CD4-positive, alpha-beta T cell treated with Interleukin-4 for 4 hours (primary cell): ENCODE measurements at places on chromosomes 7 and 10.
A peak's percentile ranks its signal among the peaks of the same experiment; 100 is the strongest.

- DNase-seq = peak; percentile 55
These were observed 256.9 kb upstream of the NFE2L3 start for GRCh38 chr7:25894902-25895791.

DNA sequence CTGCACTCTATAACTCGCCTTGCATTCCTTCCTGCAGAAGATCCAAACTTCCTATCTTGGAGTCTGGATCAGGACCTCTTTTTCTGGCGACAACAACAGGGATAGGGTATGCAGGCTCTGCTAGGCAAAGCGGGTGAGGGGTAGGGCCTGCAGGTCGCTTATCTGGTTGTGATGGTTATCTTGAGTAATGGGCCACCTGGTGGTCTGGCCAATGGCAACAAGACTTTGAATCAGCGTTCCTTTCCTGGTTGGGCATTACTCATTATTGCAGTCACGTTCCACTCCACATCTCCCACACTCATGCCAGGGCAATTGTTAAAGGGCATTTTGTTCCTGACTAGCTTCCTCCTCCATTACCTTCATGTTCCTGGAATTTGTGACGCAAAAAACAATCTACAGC lies 48.4 kb upstream of the PLXDC2 start:
- DNase-seq = no peak

- no peak for DNase-seq
These were observed 5.4 kb downstream of the RAB11FIP2 start for GRCh38 chr10:118041316-118041715.

- DNase-seq = no peak
These were observed 443.2 kb downstream of the RPS24 start for GRCh38 chr10:78476844-78477243.

DNA sequence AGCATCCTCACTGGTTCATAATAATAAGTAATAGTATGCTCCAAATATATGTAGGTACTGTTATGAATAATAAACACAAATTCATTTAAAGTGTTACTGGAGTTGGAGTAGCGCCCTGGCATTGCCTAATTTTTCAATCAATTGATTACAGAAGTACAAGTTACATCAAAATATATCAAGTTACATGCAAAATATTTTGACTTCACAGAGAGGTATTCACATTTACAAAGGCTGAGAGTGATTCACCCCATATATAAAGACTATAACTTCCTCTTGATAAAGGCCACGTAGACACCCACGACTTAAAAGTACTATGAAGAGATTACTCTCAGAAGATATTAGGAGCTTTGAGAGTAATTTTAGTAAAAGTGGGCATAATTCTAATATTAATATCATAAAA lies 13.6 kb upstream of the COL17A1 start:
- DNase-seq = no peak

DNA sequence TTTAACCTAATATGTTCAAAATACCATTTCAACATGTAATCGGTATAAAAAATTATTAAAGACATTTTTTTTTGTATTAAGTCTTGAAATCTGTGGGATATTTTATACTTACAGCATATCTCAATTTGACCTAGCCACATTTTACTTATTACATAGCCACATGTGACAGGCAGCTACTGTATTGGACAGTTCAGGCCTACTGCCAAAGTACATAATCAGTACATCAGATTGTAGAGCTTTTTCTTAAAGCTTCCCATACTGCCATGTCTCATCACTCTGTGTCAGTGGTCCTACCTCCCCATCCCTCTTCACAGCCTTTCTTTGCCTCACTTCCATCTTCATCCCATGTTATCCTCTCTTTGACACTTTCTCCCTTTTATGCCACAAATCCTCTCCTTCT lies 43.0 kb downstream of the LOXL4 start:
- DNase-seq = no peak

- DNase-seq = no peak
These were observed 292.5 kb upstream of the SEMA3C start for GRCh38 chr7:81211204-81211933.
